Neural progenitor cell (in vitro differentiated cells): ENCODE measurements at places on chromosomes 7 and 10.

DNA sequence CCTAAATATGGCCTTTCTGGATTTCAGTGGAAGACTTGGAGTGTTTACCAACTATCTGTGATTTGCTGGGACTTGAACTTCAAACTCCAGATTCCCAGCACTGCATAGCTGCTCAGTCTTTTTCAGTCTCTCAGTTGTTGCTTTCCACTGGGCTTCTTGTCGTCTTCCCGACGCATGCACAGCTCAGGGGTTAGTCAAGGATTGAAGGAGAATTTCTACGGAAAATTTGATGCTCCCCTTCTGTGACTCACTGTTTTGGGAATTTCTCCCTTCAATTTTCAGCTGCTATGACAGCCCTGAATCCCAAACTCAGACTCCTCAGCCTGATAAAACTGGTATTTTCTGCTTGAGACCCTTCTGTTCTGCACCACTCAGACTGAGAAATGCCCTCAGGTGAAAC is 91.7 kb downstream of the CYP26A1 start:
- DNase-seq: no peak

GRCh38 chr7:155945670-155946325 is 133.5 kb upstream of the SHH start:
- DNase-seq: no peak

DNA sequence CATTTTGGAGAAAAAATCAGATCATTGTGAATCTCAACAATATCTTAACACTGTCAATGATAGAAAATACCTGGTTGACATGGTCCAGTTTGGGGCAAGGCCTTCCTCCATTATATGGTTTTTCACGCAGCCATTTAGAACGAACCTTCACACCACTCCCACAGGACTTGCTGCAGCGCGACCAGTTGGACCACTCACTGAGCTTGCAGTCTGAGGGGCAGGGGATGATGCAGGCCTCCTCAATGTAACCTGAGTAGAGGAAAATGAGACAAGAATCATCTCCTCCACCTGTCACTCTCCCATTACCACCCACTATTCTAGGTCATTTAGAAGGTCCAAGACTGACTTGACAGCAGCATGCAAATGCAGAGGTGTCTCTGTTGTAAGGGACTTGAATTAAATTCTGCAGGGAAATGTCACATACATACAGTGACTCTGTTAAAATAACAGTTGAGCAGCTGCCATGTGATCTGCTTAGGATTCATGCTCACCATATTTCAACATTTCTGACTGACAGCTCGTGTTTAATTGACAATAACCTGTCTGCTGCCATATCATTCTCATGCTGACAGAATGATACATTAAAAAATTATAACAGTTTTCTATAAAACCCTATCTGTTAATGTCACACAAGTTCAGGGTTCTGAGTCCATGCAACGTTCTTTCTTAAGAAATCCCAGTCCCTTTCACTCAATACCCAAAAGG is 403.0 kb downstream of the THSD7A start:
- DNase-seq: peak; percentile 8

DNA sequence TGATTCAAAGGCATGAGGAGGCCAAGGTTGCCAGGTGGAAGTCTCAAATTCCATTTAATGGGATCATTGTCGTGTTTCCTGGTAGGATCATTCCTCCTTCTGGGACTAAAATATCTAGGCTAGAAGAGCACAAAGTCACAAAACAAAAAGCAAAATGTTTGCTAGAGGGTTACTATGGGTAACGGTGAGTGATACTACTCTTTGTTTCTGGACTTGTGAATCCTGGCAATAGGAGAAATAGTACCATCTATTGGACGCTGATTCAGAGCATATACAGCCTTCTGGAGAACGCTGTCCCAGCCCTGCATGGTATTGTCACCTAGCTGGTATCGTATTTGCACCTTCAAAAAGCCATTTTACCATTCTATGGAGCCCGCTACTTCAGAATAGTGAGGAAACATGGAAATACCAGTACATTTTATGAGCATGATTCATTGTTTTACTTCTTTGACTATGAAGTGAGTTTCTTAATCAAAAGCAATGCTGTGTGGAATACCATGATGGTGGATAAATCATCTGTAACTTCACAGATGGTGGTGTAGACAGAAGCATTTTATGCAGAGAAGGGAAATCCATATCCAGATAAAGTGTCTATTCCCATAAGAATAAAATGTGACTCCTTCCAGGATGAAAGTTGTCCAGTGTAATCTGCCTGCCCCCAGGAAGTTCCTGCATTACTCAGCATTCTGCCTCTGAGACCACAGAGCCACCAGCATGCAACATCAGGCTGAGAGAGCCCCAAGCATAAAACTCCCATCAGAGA is 361.0 kb downstream of the ETV1 start:
- no peak for DNase-seq

DNA sequence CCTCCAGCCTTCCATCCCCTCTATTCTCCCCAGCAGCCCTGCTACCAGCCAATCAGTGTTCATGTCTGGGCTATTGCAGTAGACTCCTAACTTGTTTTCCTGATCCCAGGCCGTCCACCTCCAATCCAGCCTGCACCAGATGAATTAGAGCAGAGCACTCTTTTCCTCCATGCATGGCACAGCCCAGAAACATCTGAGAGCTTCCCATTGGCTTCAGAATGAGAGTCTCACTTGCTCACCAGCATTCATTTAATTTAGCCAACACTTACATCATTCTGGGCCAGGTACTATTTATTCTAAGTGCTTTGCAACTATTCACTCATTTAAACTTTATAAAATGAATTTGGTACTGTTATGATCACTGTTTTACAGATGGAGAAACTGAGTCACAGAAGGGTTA is 51.4 kb upstream of the DUSP5 start:
- no peak for DNase-seq

- peak; percentile 44 for DNase-seq
Observed at GRCh38 chr7:78607099-78607498, 808.5 kb downstream of the PHTF2 start.

- DNase-seq: peak; percentile 83
Observed at GRCh38 chr7:30671793-30672465, 10.3 kb downstream of the CRHR2 start.

- DNase-seq: no peak
Observed at GRCh38 chr7:84091318-84091717, 103.3 kb downstream of the SEMA3A start.

- DNase-seq: no peak
Observed at GRCh38 chr7:12257582-12257981, 46.5 kb downstream of the TMEM106B start.

DNA sequence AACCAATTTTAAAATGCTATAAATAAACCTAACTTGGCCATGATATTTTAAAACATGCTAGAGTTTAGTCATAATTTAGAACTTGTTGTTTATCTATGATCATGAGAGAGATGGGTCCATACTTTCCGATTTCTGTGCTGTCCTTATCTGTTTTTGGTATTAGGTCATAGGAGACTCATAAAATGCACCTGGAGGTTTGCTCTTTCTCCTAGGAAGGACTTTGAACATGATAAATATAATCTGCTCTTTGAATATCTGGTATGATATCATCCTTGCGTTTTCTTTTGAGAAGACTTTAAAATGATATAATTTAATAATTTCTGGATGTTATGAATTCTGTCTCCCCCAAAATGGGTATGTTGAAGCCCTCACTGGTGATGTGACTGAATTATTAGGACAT is 9.0 kb upstream of the ANTXRL start:
- no peak for DNase-seq

DNA sequence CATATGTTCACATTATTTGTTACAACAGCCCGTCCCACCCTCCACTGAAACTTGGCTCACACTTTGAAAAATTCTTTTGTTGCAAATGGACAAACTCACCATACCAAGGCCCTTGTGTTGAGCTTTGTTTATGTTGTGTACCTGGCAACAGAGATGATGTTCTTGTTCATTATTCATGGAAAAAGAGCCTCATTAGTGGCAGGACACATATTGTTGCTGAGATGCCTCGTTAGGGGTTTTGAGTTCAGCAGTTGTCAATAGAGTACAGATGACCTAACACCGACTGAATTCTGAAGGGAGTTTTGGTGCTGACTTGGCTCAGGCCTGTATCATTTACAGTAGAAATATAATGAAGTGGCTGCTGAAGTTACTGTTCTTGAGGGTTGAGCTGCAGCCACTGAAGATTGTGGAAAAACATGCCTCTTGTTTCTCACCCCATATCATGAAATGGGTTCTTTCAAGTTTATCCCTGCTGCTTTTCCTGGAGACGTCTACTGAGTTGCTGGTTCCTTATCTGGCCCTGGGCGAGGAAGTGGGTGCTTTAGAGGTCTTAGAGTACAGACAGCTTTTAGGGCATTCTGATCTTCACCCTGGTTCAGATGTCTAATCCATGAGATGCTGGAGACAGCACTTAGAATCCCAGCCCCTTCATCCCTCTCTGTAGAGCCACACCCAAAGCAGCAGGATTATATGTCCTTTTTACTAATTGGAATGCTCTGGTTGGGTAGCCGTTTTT is 149.7 kb downstream of the WNT2 start:
- DNase-seq: no peak

- no peak for DNase-seq
Observed at GRCh38 chr10:99787782-99788445, 5.5 kb downstream of the ABCC2 start.

DNA sequence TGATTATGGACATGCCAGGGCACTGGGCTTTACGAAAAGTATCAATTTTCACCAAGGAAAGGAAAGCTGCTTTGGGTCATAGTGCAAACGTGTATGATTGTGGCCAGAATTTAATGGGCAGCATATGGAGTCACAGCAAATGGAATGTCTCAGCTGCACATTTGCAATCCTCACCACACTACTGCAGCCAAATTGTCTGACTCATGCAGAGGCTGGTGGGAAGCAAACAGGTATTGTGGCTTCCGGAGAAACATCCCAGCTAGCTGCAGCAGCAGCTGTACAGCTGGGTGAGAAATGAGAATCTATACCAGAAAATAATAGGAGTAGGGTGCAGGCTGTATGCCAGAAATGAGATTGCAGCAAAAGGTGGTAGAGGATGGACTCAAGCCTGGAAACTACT is 374.7 kb upstream of the VWC2 start:
- DNase-seq: no peak

- no peak for DNase-seq
Observed at GRCh38 chr10:92903633-92904032, 55.3 kb downstream of the EXOC6 start.

- DNase-seq: peak; percentile 74
Observed at GRCh38 chr10:34906067-34906965, 91.2 kb upstream of the PARD3 start.

DNA sequence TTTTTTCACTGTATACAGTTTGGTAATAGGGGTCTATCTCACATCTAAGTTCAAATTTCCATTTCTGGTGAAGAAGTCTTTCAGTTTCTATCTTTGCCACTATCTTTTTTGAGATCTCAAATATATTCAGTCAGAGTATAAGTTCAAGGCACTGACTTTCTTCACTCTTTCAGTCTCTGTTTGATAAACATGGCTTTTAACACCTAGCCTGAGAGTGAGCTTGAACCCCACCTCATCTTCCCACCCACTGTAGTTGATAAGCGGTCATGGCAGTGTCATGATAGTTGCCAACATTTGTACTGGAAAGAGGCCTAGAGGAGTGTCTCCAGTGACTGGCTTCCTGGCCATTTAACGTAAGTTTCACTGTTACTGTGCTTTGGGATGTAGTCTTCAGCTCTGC is 41.2 kb upstream of the AGR3 start:
- DNase-seq: no peak

GRCh38 chr7:44183386-44183785 is 5.9 kb downstream of the GCK start:
- no peak for DNase-seq

GRCh38 chr10:131477457-131478121 is 166.1 kb upstream of the TCERG1L start:
- DNase-seq: peak; percentile 26

GRCh38 chr10:52111101-52111891 is 202.8 kb upstream of the DKK1 start:
- DNase-seq: no peak

- no peak for DNase-seq
Observed at GRCh38 chr7:2986561-2986960, 57.1 kb downstream of the CARD11 start.

GRCh38 chr10:7797582-7797981 is 9.6 kb downstream of the ATP5F1C start:
- DNase-seq: no peak

GRCh38 chr7:121076350-121077164 is 88.0 kb downstream of the CPED1 start:
- DNase-seq: no peak

DNA sequence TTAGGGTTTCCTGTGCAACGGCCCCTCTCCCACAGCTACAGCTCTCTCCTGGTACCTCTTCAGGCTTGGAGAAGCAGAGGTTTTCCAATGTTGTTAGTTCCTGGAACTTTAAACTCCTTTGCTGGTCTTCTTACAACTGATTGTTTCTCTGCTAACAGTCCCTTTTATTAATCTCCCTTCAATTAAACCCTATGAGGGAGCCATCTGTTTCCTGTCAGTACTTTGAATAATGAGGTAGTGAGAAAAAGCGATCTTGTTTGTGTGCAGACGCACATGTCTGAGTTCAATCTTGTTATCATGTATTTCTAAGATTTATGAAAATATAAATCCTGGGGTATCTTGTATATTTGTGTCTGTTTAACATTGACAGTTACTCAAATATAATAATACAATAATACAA is 102.4 kb downstream of the MDFIC start:
- no peak for DNase-seq

- no peak for DNase-seq
Observed at GRCh38 chr7:99397297-99397983, 11.0 kb downstream of the PDAP1 start.

DNA sequence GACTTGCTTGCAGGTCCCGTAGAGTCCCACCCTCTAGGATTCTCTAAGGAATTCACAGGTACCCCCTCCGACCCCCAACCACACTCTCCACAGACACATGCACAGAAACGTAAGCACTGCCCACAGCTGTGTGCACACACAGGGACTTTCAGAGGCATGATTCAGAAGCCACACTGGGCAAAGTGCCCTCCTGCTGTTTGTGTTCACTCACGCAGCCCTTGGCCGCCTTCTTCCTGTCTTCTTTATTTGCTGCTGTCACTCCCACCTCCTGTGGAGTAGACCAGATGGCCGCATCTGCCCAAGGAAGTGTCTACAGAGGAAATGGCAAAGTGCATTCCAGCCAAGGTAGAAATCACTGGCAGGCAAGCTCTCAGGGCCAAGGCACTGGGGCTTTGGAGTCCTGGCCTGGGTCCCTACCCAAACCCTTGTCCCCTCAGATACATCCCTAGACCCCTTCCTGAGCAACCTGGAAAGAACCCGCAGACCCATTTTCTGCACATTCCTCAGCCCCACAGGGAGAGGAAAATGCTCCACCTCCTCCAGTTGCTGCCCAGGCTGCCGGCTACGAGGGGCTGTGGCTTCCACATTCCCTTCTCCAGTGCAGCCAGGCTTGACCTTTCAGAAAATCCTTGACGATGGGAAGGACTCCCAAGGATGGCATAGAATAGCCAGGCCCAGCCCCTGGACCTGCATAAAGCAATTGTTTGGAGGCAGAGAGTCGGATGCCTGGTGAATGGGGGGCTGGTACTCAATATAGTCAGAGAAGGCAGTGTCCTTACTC is 21.6 kb upstream of the GIMAP8 start:
- peak; percentile 44 for DNase-seq

DNA sequence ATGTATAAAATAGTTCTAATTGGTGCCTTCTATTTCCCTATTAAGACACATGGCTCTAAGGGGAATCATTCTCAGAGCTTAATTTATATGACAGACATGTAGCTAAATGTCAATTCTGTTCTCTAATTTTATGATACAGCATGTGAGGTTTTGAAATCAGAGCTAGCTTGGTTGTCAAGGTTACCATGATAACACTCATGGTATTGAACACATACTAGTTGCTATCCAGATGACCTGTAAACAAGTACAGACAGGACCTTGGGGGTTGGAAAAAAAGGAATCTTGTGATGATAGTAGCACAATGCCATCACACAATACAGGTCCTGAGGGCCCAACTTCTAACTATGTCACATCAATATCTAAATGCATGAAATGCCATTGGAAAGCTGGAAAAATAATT is 49.2 kb downstream of the RHOBTB1 start:
- DNase-seq: no peak
